ENCODE measurements at places on chromosomes 6 and 20. TPM values are rescaled to one million over a fixed set of nuclear protein-coding genes. Genes with fewer than 3 reads are reported as not detected.

The TP53TG5 gene
- not detected for total RNA-seq

The TM9SF4 gene
- total RNA-seq, result 53.3 TPM

The ULBP2 gene
- 14.5 TPM for total RNA-seq

The SS18L1 gene
- 16.3 TPM for total RNA-seq

The MUCL3 gene
- not detected for total RNA-seq

The ZSCAN23 gene
- total RNA-seq, result 7.2 TPM

The DOK5 gene
- 0.17 TPM for total RNA-seq

The AVP gene
- not detected for total RNA-seq

The COL20A1 gene
- total RNA-seq, result not detected

The SYTL3 gene
- total RNA-seq, result 1.7 TPM

The SSTR4 gene
- total RNA-seq, result not detected

The COL12A1 gene
- 263 TPM for total RNA-seq

The COL11A2 gene
- total RNA-seq, result 0.64 TPM

The ACTL10 gene
- 1.4 TPM for total RNA-seq

The TP53INP2 gene
- 4.4 TPM for total RNA-seq

The SUN5 gene
- total RNA-seq, result not detected

The TFAP2D gene
- total RNA-seq, result not detected

The VGLL2 gene
- not detected for total RNA-seq

The GJA10 gene
- total RNA-seq, result not detected

The SNAI1 gene
- total RNA-seq, result not detected

The SMPD2 gene
- total RNA-seq, result 11.3 TPM

The SNX9 gene
- 53.5 TPM for total RNA-seq

The CFB gene
- 1.7 TPM for total RNA-seq

The PI16 gene
- not detected for total RNA-seq

The CTNNBL1 gene
- total RNA-seq, result 58.2 TPM

The PRPF6 gene
- total RNA-seq, result 33.5 TPM

The XKR7 gene
- not detected for total RNA-seq

The LRFN2 gene
- total RNA-seq, result not detected

The E2F3 gene
- 12.7 TPM for total RNA-seq

The FAM209B gene
- total RNA-seq, result not detected
